ENCODE measurements at places on chromosomes 16 and 17.

- DNase-seq = peak; percentile 28
Measured at GRCh38 chr16:75379911-75380847, 53.1 kb downstream of the CFDP1 start.

- DNase-seq = no peak
Measured at GRCh38 chr17:31497994-31498826, 106.7 kb downstream of the RAB11FIP4 start.

DNA sequence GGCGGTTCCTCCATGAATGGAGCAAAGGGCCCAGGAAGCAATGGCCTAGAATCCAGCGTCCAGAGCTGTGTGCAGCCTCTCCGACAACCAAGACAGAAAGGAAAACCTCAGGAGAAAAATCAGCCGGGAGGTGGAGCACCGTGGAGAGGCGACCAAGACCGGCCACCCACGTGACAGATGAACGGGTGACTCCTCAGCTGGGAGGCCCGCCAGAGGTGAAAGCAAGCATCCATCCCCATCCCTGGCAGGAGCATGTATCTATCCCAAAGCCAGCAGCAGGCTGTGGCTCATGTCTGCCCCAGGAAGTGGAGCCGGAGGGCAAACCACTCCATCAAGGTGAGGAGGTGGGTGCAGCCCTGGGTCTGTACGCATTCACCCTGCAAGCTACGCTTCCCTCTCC is 52.1 kb downstream of the FOXL1 start:
- DNase-seq = no peak

- DNase-seq = no peak
Measured at GRCh38 chr17:43444223-43445008, 39.4 kb upstream of the DHX8 start.

GRCh38 chr17:39599665-39600231 is 8.0 kb downstream of the NEUROD2 start:
- DNase-seq = no peak

GRCh38 chr17:50328363-50329325 is 17.3 kb upstream of the XYLT2 start:
- DNase-seq = no peak

DNA sequence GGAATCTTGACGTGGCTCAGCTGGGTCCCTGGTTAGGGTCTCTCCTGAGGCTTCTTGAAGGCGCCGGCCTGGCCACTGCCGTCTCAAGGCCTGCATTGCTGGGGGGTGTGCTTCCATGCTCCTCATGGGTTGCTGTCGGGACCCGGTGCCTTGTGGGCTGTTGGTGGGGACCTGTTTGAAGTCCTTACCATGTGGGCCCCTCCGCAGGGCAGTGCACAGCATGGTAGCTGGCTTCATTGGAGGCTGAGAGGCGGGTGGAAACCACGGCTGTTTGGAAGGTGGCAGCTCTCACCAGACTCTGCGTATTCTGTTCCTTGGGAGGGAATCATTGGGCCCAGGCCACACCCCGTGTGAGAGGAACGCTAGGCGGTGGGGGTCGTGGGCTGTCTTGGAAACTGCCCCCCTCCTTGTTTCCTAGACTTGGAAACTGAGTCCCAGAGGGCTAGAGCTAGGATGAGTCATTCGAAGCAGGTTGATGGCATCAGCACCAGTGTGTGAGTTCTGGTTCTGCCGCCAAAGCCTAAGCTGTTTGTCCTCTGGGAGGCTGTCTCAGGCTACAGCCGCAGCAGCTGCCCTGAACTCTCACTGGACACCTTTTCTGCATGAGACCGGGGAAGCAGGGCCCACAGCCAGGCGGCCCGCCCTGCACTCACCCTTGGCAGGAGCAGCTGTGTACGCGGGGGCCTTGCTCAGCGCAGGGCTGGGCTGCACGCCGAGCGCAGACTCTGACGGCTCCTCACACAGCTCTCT is 35.2 kb downstream of the ZNF750 start:
- DNase-seq = no peak

DNA sequence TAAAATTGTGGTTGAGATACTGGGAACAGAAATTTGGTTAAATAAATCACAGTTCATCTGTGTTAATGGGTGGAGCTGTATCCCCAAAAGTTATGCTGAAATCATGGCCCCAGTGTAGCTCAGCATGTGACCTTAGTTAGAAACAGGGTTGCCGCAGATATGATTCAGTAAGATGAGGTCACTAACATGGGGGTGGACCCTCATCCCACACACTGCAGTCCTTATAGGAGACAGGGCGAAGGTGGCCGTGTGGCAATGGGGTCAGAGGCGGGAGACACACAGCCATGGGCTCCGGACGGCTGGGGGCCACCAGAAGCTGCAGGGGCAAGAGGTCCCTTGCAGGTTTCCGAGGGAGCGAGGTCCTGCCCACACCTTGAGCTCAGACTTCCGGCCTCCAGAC is 10.7 kb downstream of the GALNS start:
- DNase-seq = no peak

GRCh38 chr17:45900136-45900535 is 5.8 kb downstream of the MAPT start:
- DNase-seq = no peak

- DNase-seq = no peak
Measured at GRCh38 chr17:48047113-48047740, 932 bp upstream of the NFE2L1 start.

DNA sequence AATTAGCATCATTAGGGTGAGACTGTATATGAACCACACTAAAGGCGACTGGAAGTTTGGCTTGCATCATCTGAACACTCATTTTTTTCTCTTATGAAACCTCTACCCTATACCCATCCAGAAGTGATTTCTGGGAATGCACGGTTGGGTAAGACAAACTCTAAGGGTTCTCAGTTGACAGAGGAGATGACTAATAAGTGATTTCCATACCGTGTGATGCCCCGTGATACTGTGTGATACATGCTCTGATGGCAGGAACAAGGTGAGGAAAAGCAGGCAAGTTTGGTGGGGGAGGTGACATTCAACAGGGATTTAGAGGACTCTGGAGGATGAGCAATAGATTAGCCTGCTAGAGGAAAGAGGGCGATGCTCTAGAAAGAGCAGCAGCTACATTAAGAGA is 156.4 kb upstream of the CCL2 start:
- DNase-seq = no peak

DNA sequence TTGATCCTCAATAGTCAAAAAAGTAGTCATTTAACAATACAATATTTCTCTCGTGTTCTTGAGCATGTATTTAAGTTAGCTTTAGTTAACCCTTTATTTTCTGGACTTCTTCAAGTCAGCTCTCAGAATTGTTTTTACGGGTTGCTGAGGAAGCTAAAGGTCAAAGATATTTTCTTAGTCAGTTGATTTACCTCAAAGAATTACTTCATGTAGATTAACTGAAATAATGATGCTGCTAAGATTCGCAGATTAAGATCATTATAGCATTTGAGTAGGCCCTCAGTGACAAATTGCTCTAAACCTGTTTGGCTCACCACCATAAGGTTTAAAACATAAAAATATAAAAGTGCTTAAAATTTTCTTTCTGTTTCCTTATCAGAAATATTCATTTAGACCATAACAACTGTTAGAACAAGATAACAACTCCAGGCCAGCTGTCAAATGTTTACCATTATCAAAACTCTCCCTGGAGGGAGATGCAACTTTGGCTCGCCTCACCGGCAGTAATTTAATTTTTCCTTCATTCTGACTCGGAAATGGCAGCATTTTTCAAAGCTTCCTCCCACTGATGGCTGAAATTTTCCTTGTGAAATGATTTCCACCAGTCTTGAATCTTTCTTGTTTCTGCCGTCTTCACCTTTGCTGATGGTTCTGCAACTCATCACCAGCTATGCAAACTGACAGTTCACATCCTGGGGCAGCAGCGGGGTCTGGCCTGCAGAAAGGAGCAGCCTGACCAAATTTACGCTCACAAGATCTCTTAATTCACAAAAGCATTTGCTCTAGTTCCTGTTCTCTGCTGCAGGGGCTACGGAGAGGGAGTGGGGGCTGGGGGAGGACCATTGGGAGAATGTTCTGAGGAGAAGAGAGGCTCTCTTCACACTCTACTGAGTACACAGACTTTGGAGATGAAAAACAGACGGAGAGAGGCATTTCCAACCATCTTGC is 254.8 kb upstream of the TBX2 start:
- DNase-seq = no peak

DNA sequence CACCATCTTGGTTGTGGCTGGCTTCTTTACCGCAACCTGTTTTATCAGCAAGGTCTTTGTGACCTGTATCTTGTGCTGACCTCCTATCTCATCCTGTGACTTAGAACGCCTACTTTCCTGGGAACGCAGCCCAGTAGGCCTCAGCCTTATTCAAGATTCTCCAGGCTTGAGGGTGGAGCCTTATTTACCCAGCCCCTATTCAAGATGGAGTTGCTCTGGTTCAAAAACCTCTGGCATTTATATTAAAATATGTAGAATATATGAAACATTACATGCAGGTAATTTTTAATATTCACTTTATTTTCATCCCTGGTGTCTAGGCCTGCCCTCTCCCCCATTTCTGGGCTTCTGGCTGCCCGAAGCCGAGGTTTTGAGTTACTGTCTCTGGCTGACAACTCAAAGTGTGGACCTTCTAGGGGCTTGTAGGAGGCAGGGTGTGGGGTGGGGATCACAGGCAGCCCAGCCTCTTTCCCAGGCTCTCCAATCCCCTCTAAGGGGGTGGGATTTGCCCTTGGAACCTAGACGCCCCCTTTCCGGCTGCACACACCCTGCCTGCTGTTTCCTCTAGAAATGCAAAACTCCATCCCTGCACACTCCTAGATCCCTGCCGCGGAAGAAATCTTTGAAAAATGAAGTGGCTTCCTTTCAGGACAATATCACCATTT is 152.0 kb downstream of the KCNJ12 start:
- no peak for DNase-seq

DNA sequence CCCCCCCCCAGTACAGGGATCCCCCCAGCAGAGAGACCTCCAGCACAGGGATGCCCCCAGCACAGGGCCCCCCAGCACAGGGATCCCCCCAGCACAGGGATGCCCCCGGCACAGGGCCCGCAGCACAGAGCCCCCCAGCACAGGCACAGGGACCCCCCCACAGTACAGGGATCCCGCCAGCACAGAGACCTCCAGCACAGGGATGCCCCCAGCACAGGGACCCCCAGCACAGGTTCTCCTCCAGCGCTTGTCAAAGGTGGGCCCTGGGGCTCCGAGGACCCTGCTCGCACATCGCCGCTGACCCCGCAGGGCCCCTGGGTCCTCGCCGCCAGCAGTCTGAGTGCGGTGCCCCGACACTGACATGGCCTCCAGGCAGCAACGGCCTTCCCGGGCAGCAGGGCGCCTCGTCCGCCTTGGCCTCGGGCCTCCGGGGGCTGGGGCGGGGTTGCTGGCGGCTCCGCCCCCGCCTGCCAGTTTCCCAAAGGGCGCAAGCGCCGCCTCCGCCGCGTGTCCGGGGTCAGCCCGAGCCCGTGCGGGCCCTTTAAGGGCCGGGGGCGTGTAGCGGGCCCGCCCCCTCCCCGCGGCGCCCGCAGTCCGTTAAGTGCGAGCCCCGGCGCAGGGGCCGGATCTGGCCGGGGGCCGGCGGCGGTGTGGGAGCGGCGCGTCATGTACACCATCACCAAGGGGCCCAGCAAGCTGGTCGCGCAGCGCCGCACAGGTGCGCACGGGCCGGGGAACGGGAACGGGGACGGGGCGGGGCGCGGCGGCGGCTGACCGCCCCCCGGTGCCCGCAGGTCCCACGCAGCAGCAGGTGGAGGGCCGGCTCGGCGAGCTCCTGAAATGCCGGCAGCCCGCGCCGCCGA is at the start of gene MCRIP2:
Gene MCRIP2, plus strand, starts transcription at position 503 of the 863 bp plus-strand sequence. Its CDS starts 164 bp downstream, at position 667.
- DNase-seq = peak; percentile 93

DNA sequence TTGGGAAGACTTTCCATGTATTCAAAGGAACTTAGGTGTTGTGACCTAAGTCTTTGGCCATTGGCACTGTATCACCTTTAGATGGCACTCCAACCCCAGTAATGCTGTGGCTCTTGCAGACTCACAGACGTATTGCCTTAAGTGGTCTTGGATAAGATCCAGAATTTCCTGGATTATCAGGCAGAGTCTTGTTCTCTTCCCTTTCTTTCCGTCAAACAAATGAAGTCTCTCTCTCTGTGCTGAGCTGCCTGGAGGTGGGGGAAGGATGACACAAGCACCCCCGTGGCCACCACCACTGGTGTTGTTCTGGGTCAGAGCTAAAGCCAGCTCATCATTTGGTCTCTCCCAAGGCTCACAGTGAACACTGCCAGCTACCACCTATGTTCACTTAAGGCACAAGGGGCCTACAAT is 789.9 kb upstream of the KIF2B start:
- no peak for DNase-seq

DNA sequence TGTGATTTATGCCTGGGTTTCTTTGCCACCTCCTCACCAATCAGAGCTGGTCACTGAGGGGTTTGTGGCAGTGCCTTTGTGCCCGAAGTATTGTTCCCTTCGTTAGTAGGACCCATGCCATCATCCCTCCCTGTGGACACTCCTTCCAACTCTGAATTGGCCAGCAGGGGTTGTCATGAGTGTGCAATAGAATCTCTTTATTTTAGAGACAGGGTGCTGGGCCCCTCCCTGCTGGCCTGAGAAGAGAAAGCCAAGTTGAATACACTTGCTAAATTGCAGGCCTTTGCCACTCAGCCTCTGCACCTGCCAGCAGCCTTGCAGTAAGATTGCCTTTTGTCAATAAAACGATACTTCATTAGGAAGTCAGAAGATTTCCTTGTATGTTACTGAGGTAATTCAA is 40.7 kb upstream of the SLC12A3 start:
- peak; percentile 62 for DNase-seq

DNA sequence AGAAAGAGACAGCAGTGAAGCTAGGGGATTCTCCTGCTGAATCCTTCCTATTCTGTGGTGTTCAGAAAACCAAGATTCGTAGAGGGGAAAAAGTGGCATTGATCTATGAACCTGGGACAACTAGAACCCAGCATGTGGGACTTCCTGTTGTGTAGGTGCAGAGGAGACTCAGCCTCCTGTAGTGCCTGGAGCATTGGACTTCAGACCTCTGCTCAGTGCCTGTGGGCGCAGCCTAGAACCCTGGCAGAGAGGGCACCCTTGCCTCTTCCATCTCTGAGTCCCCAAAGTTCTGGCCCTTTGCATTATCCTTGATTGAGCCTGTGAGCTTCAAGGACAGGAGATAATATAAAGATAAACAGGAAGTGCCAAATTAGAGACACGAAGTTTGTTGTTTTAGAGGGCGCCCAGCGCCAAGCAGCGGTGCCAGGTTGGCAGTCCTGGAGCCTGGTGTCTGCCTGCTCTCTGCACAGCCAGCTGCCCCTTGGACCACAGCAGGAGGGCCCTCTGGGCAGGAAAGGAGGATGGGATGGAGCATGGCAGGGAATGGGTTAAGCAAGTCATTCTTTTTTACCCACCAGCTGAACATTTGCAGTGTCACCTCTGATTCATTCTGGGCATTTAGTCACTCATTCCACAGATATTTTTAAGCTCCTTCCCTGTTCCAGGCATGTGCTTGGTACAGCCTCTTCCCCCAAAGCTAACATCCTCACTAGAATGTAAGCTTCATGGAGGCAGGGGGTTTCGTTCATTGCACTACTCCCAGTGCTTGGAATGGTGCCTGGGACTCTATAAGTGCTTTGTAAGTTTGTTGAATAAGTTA is 11.9 kb upstream of the SP6 start:
- DNase-seq = no peak

Measured in left colon (tissue), 2 donors.